ENCODE measurements at places on chromosomes 7 and 10.

- DNase-seq = no peak
Observed at GRCh38 chr10:95756809-95757684, 1.1 kb downstream of the ENTPD1 start.

DNA sequence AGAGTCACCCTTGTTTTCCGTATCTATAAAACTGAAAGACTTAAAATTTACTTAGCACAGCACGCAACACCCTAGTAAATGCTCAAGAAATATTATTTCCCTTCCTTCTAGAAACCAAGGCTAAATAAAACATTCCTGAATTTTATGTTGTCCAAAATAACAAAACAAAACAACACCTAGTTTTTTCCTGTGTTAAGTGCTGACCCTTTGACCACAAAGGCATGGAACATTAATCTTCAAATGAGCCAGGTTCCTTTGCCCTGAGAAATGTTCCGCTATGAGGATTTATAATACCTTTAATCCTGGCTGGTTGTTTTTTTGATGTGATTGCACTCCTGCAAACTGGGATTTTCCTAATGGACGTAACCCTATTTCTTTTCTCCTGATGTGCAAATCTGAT, 29.0 kb upstream of the DGKI start:
- DNase-seq = no peak

- no peak for DNase-seq
Observed at GRCh38 chr10:43193496-43194080, 55.3 kb downstream of the CSGALNACT2 start.

DNA sequence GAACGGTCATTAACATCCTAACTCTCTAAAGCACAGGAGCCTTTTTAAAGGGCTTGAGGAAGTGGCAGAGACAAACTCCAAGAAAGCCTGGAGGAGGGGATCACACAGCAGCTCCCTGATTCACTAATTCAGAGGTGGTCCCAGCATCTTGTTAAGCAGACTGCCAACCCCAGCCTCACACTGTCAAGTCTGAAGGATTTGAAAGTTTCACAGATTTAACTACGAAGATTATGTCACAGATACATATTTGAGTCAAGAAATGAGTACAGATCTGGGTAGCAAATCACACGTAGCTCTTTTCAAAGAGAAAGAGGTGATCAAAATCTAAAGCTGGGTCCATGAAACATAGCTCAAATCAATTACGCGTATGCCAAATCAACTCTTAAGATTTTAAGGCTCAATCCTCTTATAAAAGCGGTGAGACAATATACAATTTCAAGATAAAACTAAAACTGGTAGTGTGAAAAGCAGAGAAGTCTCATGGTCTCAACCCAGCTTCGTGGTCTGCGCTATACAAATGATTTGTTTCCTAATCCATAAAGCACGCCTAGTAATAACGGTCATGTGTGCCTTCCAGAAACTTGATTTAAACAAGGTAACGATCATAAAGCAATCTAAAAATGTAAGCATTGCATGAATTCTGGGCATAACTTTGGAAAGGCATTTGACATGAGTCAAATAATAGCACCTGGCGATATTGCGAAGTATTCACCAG, 229.9 kb upstream of the MKLN1 start:
- DNase-seq = no peak

- no peak for DNase-seq
Observed at GRCh38 chr7:80677629-80678028, 39.2 kb downstream of the CD36 start.

DNA sequence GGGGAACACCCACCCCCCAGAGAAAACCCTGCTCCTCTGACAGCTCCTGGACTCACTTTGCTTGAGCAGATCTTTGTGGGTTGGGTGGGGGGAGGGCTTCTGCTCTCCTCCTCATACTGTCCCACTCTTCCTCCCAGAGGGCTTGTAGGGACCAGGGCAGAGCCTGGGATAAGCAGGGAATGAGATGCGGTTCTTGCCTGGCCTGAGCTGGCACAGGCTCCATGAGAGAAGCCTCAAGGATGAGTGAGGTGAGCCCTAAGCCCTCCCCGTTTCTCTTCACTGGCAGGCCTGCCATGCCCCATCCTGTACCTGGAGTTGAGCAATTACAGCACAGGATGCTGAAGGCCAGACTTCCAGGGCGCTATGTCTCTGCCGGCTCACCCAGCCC, 134.7 kb downstream of the ADAM12 start:
- no peak for DNase-seq

DNA sequence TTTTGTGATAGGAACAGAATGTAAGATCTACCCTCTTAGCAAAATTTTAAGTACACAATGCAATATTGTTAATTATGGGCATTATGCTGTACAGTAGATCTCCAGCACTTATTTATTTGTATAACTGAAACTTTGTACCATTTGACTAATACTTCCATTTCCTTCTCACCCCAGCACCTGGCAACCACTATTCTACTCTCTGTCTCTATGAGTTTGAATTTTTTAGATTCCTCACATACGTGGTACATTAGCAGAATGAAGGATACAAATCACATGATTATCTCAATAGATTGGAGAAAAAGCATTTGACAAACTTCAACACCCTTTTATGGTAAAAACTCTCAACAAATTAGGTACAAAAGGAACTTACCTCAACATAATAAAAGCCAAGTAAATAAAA, 90.3 kb upstream of the DLX6 start:
- no peak for DNase-seq

DNA sequence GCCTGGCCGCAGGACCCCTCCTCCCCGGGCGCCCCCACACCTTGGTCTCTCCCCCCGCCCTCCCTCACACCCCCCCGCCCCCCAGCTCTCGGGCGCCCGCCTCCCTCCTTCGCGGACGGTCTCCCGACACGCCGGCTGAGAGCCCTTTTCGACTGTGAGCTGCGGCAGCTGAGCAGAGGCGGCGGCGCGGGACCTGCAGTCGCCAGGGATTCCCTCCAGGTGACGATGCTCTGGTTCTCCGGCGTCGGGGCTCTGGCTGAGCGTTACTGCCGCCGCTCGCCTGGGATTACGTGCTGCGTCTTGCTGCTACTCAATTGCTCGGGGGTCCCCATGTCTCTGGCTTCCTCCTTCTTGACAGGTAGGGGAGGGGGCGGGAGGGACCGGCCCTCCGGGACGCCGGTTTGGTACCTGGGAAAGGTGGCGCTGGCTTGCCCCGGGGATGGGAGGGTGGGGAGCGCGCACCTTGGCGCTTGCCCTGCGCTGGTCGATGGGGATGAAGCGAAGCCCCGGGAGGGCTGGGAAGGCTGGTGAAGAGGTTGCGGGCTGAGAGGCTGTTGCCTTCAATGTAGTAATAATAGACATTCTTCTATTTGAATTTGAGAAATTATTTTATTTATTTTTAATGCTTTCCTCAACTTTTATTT, at the start of gene BMPER:
TSS of gene BMPER (plus strand) at position 151 of the 644 bp plus-strand sequence. CDS start at position 226, 75 bp downstream.
- DNase-seq = no peak

Measured in stimulated activated CD4-positive, alpha-beta T cell treated with anti-CD3 and anti-CD28 coated beads, Interleukin-1b, Interleukin-23, amount 100 ng/mL, for 1 hour (primary cell).